ENCODE measurements at places on chromosomes 1 and 21.

- DNase-seq: no peak
Observed at GRCh38 chr1:39852214-39852791, 31.0 kb downstream of the TRIT1 start.

DNA sequence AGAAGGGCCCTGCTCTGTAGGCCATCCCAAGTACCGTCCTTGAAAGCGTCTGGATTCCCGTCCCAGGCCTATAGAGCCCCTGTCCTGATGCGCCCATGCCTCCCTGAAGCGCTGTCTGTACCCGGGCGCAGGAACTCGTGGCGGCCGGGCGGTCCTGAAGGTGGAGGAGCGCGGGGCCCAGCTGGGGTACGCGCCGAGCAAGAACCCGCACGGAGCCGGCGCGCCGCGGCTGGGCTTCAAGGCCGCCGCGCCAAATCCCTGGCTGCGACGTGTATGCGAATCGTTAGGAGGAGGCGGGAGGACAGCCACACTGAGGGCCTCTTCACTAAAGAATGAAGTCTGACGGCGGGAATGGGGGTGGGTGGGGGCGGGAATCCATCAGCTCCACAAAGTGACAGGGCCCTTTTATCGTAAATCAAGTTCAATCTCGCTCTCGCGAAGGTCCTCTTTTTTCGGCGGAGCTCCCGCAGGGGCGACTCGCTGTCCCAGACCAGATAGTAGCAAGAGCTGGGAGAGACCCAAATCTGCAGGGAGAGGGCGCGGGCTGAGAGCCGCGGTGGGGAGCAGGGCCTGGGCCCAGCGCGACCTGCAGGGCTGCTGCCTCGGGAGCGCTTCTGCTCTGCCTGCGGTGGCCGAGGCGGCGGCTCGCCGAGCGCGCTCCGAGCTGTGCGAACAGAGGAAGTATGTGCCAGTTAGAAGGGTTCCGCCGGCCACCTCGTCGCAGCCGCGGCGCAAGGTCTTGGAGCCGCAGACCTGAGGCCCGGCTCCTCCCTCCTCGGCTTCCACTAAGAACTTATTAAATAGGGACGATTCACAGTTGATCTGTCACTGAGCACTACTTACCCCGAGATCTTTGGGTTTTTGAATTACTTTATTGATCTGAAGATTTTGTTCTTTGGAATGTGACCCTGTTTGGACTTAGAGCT is 10.4 kb downstream of the BARHL2 start:
- no peak for DNase-seq

GRCh38 chr1:10379101-10379620 is 19.7 kb upstream of the PGD start:
- no peak for DNase-seq

DNA sequence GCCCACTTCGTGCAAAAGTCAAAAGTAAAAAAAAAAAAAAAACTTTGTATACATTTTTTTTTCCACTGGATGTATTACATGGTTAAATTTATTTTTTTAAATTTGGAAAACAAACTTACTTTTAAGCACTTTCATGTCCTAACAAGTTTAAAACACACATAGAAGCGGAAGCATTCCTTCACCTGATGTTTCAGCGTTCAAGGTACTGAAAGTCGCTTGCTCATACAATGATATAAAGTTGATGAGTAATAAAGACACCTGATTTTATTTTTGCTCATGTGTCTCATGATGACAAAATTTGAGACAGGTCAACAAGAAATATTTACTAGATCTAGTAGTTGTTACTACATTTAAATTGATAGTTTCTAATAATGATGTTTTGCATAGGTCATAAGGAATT is 35.5 kb downstream of the ADAMTS1 start:
- no peak for DNase-seq

GRCh38 chr1:116721451-116722007 is 32.7 kb upstream of the CD2 start:
- no peak for DNase-seq

DNA sequence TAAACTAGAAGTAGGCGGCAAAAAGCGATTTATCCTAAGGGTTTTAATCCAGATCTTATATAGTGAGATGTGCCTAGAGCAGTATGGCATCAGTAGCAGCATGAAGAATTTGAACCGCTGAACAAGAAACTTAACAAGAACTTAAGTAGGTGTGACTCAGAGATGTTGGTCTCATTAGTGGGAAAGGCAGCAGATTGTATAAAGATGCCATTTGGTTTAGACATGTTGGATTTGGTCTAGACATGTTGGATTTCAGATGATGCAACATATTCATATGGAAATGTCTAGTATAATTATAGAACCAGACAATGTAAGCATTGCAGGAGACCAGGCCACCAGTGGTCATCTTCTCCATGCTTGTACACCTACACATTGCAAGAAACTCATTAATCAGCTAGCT is 42.1 kb upstream of the ZP4 start:
- DNase-seq: no peak

DNA sequence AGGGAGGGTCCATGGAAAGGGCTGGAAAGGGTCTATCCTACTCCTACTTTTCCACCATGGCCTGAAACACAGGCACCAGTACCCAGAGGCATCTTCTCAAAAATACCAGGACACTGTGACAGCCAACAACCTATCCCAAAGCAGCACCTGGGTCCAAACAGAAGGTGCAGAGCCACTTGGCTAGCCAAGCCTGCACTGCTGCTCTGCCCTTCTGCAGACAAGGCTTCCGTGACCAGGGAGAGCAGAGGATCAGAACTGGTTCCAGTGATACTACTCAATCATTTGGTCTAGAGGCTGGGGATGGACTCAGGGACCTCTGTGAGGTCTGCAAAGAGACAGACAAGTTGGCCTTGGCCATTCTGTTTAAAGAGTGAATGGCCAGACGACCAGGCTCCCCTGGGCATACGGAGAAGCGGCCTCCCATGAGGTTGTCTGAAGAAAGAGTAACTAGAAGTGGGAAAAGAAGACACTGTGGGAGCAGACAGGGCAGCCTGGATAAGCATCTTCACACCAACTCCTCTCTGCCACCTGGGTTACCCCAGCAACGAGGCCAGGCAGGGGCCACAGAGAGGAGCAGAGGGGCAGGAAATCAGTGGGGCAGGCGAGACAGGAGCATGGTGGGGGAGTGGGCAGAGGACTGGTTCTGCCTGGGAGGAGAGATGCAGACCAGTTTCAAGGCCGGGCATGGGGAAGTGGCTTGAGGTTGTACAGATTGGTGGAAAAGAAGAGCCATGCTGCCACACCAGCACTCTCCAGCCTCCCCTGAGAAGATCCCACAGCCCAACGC is 5.7 kb downstream of the KCNN3 start:
- DNase-seq: no peak

DNA sequence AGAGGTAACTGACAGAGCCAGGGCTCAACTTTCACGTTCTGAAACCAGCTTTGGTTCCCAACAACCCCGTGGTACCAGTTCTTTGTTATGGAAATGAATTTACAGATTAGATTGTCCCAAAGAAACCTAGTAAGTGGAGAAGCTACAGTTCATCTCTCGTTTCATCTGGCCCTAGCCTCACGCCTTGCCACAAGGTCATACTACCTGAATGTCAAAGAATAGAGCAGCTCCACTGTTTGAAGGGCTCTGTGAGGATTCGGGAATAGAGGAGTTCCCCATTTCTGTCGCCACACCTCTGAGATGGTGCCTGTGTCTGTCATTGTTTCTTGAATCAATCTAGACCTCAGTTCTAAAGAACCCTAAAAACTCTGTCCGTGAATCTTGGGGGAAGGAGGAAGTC is 15.0 kb upstream of the CDC42 start:
- no peak for DNase-seq

DNA sequence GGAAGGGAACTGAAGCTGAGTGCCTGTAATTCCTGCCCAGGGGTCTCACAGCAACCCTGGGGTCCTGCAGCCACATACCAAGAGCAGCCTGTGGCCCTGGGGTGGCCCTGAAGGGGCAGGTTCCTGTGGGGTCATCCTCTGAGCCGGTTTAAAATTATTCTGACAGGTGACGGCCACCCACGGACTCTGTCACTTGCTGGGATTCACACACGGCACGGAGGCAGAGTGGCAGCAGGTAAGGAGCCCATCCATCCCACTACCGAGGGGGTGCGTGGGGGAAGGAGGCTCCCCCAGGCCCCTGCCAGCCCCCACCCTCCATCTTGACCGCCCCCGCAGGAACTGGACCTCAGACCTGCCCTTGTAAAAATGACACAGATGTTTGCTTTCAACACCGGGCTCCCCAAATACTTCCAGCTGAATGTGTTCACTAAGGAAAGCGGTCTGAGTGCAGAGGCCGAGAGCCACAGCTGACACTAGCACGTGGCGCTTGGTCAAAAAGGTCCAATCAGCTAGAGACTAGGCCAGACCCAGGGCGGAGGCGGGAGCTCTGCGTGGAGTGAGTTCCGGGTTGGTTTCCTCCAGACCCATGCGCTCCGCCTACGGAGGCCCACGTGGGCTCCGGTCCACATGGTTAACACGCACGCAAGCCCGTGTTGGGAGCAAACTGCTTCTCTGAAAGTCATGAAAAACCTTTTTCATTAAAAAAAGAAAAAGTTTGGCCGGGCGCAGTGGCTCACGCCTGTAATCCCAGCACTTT is 10.0 kb downstream of the YBEY start:
- no peak for DNase-seq

GRCh38 chr1:41109310-41110197 is 88.0 kb upstream of the SLFNL1 start:
- no peak for DNase-seq

DNA sequence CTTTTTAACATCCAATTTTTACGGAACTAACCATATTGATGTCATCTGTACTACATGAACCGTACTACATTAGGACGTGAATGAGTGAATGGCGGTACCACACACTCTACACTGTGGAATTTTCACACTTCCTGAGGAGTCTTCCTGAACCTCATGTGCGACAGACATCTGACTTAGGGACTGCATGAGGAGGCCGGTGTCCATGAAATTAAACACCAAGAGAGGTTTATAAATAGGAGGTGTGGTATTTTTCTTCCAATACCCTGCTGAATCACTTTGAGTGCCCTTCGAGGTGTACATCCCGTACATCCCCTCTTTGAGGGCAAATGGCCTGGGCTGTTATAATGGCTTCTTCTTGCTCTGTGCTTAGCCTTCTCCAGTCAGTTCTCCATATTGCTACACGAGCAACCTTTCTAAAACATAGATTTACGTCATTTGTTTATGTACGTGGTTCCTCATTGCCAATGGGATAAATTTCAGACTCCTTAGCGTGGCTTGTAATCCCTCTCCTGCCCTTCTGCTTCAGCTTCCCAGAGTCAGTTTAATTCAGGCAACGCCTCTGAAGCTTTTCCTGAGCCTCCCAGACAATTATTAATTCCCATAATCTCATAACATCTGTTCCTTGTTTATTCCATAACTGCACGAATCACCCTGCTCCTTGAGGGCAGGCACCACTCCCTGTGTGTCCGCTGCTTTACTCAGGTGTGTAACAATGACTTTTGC is 9.4 kb downstream of the ST3GAL3 start:
- DNase-seq: no peak

DNA sequence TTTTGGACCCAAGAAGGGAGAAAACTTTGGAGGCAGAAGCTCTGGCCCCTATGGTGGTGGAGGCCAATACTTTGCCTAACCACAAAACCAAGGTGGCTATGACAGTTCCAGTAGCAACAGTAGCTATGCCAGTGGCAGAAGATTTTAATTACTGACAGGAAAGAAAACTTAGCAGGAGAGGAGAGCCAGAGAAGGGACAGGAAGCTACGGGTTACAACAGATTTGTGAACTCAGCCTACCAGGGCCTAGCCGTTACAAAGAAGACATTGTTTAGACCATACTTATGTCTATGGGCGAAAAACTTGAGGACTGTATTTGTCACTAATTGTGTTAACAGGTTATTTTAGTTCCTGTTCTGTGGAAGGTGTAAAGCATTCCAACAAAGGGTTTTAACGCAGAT is 10.4 kb upstream of the ACOT11 start:
- DNase-seq: no peak

GRCh38 chr21:38902608-38903445 is 97.1 kb downstream of the ETS2 start:
- no peak for DNase-seq

- DNase-seq: no peak
Observed at GRCh38 chr1:94617134-94617805, 75.7 kb upstream of the F3 start.

DNA sequence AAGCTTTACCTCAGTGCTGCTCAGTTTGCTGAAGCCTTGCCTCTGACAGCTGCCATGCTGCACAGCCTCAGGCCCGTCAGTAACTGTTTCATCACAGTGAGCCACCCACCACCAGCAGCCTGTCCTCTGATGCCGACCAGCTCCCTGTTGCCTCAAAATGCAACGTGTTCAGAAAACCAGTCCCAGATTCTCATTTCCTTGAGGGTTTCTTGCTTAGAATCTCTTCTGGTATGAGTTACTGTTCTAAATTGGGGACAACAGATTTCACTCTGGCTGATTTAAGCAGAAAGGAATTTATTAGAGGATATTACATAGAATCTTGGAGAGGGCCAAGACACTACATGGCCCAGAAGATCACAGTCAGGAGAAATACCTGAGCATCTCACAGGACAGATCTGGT is 11.0 kb downstream of the UBL4B start:
- no peak for DNase-seq

DNA sequence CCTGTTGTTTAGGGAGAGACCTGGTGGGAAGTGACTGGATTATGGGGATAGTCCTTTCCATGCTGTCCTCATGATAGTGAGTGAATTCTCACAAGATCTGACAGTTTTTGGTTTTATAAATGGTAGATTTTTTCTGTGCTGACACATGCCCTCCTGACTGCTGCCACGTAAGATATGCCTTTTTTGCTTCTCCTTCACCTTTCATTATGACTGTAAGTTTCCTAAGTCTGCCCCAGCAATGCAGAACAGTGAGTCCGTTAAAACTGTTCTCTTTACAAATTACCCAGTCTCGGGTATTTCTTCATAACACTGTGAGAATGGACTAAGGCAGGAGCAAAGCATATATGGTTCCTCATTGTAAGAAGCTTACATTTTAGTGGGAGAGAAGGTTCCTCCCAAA is 1727.2 kb downstream of the NCAM2 start:
- no peak for DNase-seq

- DNase-seq: no peak
Observed at GRCh38 chr1:246365708-246366107, 141.4 kb downstream of the SMYD3 start.

DNA sequence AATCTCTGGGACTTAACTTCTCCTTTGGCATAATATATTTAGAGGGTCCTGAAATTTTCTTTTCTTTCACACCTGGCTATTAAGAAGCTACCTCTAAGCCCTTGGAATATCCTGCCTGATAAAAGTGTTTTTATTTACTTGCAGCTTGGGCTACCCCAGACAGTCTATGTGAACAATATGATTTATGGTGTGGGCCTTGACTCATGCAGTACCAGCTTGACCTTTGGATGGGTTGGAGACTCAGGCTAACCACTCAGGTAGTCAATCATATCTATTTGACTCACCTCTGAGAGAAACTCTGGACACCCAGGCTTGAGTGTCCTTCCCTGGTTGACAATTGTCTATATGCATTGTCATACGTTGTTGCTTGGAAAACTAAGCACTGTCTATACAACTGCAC is 13.4 kb upstream of the PGBD2 start:
- no peak for DNase-seq

GRCh38 chr1:159171254-159171687 is at the start of gene CADM3:
Gene CADM3 (plus strand): TSS chr1:159171615. CDS start chr1:159171766, 151 bp downstream.
- no peak for DNase-seq

DNA sequence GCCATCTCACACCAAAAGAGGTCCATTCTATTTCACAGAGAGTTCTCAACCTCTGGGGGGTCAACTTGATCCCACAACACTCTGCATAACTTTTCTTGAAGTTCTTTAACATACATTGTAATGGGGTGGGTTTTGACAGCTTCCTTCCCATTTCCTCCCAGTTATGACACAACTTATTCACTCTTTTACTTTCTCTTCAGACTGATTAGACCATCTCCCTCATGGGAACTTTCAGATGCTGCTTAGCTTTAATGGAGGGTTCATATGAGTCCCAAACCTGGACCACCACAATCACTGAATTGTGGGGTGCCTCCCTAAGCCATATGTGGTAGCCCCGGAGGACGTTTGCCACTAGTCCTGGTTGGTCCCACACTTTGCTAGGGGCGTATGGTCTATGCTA is 28.3 kb upstream of the KCNJ15 start:
- no peak for DNase-seq
